Daoy (cell line): ENCODE measurements at places on chromosomes 12 and 14. TPM values are rescaled to one million over a fixed set of nuclear protein-coding genes. Genes with fewer than 3 reads are reported as not detected.

Gene CELA1
- not detected in 2 replicates for total RNA-seq

DNA sequence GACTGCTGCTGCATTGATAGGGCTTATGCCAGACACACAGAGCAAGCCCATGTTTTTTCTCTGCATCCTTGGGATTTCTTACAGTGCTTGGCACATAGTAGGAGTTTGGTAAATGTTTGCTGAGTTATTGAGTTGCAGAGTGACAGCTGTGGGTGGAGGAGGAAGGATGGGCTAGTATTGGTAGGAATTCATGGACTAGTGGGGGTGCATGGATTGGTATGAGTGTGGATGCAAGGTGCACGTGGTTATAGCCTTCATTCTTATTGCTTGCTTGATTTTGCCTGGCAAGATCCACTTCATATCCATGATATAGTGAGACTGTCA, 11.4 kb downstream of the RGS6 start:
- DNase-seq = no peak

- DNase-seq = no peak
Observed at GRCh38 chr12:4191642-4192041, 81.9 kb upstream of the CCND2 start.

GRCh38 chr14:43408472-43408871, 1098.6 kb downstream of the FSCB start:
- DNase-seq = no peak

Gene KRT6C
- not detected in 2 replicates for total RNA-seq

DNA sequence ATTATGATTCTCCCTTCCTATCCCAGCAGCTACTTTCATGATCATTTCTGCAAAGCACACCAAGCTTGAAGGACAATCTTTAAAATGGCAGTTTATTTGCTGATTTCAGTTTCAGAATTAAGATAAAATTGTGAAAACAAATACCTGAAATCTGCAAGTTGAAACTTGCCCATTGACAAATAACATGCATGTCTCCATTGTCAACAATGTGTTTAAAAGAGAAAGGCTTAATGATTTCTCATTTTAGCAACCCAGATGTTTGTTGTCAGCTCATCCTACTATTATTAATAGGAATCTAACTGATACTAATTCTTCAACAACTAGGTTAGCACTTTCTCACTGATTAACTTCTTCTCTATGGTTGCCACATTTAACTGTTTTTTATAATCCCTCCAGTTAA, 474.6 kb downstream of the PRKD1 start:
- DNase-seq = no peak

GRCh38 chr12:1731019-1731687, 40.3 kb downstream of the ADIPOR2 start:
- no peak for DNase-seq

GRCh38 chr14:77889971-77890442, 90.1 kb downstream of the ADCK1 start:
- peak; percentile 50 for DNase-seq

GRCh38 chr14:102316338-102316742, 3.2 kb upstream of the ZNF839 start:
- DNase-seq = peak; percentile 68

Gene FOXG1
- 1.8 and 4.5 TPM in 2 replicates for total RNA-seq
